ENCODE measurements at places on chromosomes 3 and 15.

GRCh38 chr3:84077479-84077878, 881.3 kb upstream of the CADM2 start:
- DNase-seq: no peak

GRCh38 chr3:151864423-151865101, 8.9 kb upstream of the SUCNR1 start:
- DNase-seq: no peak

DNA sequence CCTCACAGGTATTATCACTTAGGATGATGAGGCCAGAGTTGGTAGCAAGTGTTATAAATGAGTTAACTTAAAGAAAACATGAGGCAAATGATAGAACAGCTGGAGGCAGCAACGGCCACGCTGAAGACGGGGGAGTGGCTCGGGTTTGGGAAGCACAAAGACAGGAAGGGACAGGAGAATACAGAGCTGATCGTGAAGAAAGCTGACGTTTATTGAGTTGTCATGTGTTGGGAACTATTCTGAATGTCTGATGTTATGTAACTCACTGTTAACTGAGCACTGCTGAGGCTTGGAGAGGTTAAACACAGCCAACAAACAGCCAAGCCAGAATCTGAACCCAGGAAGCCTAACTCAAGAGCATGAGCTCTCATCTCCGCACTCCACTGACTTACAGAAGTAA, 42.3 kb downstream of the FGD5 start:
- no peak for DNase-seq

DNA sequence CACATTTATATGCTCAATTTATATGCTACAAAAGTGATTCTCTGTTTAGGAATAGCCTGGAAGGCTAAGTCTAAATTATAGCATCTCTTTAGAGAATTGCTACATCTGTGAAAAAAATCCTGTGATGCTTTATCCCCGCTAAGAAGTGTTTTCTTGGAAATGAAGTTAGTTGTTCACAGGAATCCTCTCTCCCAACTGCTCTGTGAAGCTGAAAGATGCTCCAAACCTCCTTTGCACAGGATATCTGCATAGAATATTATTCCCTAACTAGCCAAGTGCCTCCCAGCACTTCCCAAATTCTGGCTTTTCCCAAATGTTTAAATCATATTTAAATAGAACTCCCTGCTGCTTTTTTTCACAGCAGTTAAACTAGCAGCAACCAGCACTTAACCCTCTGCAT, 132.2 kb downstream of the SRGAP3 start:
- DNase-seq: no peak

DNA sequence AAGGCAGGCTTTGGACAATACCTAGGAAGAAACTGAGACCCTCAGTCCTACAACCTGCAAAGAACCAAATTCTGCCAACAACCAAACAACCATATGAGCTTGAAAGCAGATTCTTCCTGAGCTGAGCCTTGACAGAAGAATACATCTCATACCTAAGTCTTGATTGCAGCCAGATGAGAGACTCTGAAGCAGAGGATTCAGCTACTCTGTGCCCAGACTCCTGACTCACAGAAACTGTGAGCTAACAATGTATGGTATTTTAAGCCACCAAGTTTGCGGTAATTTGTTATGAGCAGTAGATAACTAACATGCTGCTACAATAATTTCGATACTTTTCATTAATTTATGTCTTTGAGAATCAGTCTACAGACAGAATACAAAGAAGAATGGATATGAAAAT, 325.1 kb upstream of the CBLB start:
- no peak for DNase-seq

DNA sequence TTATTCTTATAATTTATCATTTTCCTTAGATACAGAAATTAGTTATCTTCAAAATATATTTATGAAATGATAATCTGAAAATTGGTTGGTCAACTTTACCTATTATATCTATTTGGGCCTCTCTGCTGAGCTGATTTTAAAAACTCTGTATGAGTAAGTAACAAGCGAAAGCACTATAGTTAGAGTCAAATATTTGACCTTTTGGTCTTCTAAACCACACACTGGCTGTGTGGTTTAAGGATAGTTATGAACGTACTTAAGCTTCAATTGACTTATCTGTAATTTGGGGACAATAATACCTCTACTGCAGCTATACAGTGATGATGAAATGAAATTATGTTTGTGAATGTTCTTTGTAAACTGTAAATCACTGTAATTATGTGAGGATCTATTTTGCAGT, 763.9 kb upstream of the GRM7 start:
- no peak for DNase-seq

Measured in activated CD4-positive, alpha-beta T cell treated with anti-CD3 and anti-CD28 coated beads for 48 hours (primary cell).